ENCODE measurements at places on chromosomes 1 and 21.

DNA sequence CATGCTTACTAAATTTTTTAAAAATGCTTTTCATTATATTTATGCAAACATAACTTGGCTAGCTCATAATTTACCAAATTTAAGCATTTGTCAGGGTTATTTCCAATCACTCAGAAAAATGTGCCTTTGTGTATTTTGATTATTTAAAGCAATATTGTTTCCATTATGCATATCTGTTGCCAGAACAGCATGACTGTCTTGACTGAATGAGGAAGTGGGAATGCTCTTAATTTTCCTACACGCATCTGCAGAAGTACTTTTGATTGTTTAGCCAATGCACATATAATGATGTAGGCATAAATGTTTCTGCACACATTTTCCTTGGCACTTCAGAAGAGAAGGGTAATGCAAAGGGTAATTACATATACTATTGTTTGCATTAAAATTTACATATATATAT lies 92.5 kb upstream of the ADGRL2 start:
- DNase-seq: no peak

- DNase-seq: no peak
Observed at GRCh38 chr1:48470950-48471690, 884 bp downstream of the SPATA6 start.

DNA sequence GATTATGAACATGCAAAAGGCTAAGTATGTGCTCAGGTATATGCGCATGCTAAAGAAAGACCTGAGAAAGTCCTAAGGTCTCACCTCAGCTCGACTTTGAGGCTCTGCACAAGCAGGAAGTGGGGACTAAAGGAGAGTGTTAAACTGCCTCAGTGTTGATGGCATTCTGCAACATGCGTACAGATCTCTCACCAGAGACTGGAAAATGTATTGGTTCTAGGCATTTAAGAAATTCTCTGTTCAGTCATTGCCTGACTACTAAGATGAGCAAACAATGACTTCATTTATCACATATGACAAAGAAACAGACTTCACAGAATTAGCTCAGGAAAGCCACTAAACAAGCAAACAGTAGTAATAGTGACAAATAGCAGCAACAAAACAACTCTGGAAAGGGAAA lies 90.8 kb downstream of the USH2A start:
- DNase-seq: no peak

DNA sequence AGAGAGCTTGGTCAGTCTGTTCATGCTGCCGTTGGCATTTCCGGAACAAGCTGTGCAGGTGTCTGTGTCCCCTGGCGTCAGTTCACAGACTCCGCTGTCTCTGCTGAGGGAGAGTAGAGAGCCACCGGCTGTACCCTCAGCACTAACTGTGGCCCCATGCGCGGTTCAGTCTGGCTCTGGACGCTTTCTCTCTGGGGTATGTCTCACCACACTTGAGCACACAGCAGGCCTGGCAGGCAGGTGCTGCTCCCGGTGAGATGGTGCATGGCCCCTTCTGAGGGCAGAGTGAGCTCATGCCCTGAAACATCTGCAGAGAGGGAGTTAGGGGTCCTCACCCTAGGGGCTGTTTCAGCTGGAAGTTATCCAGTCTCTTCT lies 60.0 kb upstream of the TLR5 start:
- DNase-seq: no peak

DNA sequence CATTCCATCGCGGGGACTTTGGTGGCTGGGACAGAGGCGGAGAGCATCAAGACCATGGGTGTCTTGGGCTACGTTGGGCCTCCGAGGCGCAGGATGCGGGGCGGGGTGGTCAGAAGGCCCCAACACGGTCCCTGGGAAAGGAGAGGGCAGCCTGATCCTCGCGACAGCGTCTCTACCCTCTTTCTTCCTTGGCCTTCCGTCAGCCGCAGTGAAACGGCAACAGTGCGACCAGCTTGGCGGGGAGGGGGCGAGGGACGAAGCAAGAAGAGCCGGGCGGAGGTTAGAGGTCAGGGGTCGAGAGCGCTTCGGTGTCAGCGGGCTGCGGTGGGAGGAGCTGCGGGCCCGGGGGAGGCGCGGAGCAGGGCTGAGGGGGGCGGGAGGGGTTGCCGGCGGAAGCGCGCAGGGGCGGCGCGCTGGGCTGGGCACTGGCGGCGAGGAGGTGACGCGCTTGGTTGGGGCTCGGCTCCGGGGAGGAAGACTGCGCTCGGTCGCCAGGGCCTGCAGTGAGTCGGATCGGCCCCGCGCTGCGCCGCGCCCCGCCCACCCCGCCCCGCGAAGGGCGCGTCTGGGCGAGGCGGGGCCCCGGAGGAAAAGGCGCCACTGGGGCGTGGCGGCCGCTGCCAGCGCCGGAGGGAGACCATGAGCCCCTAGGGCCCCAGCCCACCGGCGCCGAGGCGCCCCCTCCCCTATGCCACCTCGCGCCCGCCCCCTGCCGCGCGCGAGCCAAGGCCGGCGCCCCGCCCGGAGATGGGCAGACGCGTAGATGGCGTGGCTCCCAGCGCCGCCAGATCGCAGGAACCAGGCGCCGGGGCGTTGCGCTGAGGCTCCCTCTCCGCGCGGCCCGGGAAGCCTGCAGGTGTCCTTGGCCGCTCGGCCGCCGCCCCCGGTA lies at the start of gene KCNC4:
KCNC4 (plus strand) TSS at position 600 of the 889 bp plus-strand sequence. CDS start 1,186 bp downstream, outside the sequence.
- peak; percentile 95 for DNase-seq

GRCh38 chr1:194181845-194182244 lies 995.4 kb upstream of the B3GALT2 start:
- no peak for DNase-seq

GRCh38 chr1:218299416-218299815 lies 14.3 kb downstream of the RRP15 start:
- peak; percentile 72 for DNase-seq

DNA sequence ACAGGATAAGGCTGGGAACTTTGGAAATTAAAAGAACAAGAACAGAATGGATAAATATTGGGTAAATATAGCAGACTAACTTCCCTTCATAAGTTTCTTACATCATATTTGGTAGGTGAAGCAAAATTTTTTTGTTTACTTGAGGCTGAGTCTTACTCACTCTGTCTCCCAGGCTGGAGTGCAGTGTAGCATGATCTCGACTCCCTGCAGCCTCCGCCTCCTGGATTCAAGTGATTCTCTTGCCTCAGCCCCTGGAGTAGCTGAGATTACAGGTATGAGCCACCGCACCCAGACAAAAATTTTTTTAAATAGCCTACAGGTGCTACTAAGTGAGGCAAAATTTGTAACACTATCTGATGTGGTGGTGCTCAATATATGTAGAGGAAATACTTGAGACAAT lies 50.7 kb downstream of the TM2D1 start:
- DNase-seq: no peak

DNA sequence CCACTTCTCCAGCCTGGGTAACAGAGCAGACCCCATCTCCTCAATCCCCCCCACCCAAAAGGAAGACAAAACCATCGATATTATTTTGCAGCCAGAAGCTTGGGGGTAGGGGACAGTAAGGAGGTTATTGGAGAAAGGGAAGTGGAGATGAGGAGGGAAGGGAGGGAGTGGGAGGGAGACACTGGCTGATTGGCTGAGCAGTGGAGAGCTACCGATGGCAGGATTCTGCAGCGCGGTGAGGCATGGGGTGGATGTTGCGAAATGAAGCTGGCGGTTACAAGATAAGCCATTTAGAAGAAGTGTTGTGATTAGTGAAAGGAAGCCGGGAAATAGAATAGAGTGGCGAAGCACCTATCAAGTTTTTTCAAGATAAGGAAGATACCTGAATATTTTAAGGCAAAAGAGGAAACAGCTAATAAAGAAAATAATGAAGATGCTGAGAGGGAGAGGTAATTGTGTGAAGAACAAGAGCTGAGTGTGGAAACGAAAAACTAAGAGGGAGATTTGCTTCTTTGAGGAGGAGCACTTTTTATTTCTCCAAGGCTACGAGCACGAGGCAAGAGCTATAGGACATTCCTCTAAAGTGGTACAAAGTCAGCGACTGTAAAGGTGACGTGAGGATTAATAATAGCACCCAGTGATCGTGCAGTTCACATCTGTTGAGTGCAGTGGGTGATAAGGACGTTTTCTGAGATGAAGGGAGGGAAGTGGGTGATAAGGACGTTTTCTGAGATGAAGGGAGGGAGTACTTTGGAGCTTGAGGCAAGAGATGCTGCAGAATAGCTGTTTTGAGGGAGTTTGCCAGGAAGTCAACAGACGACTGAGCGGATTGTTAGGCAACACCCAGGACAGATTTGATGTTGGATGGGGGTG lies 103.2 kb upstream of the KIF26B start:
- no peak for DNase-seq

DNA sequence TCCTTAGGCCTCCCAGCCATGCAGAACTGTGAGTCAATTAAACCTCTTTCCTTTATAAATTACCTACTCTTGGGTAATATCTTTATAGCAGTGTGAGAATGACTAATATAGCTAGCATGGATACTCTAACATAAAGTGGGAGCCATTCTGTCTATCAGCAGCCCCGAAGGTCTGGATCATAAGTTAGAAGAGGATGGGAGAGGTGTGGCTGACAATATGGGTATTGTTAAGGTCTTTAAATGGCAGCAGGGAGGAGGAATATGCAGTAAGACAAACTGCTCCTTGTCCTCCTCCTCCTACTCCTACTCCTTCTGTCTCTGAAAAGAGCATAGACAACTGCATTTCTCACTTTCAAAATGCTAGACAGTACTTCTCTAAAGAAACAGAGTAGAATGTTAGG lies 214.0 kb upstream of the C1orf87 start:
- DNase-seq: no peak

DNA sequence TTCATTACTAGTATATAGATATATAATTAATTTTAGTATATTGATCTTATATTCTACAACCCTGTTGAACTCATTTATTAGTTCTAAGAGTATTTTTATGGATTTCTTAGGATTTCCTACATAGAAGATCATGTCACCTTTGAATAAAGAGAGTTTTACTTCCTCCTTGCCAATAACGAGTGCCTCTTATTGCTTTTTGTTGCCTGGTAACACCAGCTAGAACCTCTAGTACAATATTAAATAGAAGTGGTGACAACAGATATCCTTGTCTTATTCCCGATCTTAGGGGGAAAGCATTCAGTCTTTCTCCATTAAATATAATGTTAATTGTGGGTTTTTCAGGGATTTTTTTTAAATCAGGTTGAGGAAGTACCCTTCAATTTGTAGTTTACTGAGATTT lies 40.8 kb downstream of the WNT2B start:
- no peak for DNase-seq

DNA sequence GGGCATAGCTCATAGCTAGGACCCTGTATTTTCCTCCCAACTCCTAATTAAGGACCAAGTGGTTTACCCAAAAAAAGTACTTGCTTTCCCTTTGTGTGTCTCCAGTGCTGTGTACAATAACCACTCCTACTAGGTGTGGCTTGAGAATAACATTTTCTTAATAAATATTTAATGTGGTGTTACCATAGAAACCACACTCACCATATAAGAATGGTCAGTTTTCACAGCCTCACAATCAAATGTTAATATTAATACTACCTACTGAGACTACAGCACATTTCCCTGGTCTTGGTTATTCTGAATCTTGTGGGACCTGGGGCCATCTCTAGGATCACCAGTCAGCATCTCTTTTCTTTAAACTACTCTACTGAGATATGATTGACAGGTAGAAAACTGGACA lies 83.5 kb upstream of the BCAR3 start:
- no peak for DNase-seq

- no peak for DNase-seq
Observed at GRCh38 chr1:91776068-91776794, 109.7 kb downstream of the TGFBR3 start.

GRCh38 chr1:92961896-92962752 lies 862 bp upstream of the DIPK1A start:
- peak; percentile 56 for DNase-seq

DNA sequence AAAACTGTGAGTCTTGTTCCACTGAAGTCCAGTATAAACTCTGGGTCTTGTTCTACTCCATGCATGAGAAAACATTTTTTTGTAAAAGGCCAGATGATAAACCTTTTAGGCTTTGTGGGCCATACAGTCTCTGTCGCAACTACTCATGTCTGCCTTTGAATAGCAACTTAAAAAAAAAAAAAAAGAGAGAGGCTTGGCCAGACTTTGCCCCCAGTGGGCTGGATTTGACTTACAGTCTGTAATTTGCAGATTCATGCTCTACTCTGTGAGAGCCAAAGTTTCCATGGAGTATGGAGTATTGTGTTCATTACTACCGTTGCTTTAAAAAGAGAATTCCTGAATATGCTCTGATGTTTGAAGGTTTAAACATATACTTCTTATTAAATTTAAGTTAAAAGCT lies 654.9 kb upstream of the PKN2 start:
- no peak for DNase-seq

DNA sequence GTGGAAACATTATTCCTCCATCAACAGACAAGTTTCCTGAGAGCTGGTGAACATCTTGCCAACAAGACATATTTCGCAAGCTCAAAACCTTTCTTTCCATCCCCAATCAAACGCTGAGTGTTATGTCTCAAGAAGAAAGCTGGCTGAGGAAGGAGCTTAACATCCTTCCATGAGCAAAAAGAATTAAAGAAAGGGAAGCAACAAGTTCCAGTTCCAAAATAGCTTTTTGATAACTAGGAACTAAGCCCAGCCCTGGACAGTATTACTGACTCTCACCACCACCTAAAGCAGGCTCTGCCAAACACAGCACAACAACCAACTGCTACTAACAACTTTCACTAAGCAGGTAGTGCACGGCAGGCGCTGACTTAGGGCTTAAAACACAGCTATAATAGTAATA lies 50.2 kb downstream of the CAPZB start:
- no peak for DNase-seq

DNA sequence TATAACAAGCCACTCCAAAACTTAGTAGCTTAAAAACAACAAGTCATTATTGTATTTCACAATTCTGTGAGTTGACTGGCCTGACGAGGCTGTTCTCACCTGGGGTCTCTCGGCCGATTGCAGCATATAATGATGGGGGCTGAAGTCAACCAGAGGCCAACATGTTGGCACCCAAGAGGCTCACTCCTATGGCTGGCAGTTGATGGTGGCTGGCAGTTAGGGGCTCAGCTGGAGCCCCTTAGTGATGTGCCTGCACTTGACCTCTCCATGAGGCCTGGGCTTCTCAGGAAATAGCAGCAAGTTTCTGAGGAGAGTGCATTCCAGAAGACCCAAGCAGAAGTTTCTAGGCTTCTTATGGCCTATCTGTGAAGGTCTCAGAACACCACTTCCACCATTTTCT lies 459.4 kb downstream of the NPHP4 start:
- no peak for DNase-seq

DNA sequence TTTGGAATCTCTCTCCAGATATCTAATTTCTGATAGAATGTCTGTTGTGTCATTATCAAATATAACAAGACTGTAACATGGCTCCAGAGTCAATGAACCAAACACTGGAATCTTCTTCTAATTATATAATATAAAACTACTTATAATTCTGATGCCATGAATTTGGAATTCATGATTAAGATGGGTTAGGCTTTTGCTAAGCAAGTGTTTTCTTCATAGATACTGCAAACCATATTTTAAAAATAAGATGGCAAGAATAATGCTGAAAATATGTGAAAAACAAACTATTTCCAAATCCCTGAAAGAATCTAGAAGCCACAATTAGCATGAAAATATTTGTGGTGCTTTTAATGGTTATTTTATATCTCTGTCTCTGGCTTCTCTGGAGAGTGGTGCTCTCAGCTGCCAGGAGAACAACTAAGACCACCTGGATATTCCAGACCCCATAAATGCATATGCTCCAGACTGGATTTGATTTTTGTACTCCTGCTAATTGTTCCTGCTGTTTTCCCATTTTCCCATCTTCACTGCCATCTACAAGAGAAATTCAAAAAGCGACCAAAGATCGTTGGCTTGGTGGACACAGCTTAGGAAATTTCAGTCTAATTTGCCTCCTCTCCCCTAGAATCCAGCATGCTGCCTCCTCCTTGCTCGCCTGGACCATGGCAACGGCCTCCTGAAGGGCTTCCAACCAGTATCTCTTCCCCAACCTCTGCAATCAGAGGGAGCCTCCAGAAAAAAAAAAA lies 418.9 kb downstream of the SETD4 start:
- no peak for DNase-seq

Data from Karpas-422 (cell line).